ENCODE measurements at places on chromosomes 12 and 14. TPM values are rescaled to one million over a fixed set of nuclear protein-coding genes. Genes with fewer than 3 reads are reported as not detected.

The MYO1H gene
- not detected for total RNA-seq

The GRIP1 gene
- under 0.01 TPM for total RNA-seq

The DCP1B gene
- total RNA-seq: 15.8 TPM

The TMCC3 gene
- total RNA-seq: 16.0 TPM

The VWF gene
- total RNA-seq: 2,070 TPM

The LAG3 gene
- total RNA-seq: 0.33 TPM

The GLIPR1 gene
- 24.8 TPM for total RNA-seq

The NOPCHAP1 gene
- total RNA-seq: 7.1 TPM

The WNT5B gene
- 0.33 TPM for total RNA-seq

The KLRC1 gene
- not detected for total RNA-seq

Data from vein endothelial cell (primary cell).